ENCODE measurements at places on chromosomes 12 and 14.

GRCh38 chr14:104177411-104177810 is 39.0 kb downstream of the KIF26A start:
- DNase-seq: no peak

DNA sequence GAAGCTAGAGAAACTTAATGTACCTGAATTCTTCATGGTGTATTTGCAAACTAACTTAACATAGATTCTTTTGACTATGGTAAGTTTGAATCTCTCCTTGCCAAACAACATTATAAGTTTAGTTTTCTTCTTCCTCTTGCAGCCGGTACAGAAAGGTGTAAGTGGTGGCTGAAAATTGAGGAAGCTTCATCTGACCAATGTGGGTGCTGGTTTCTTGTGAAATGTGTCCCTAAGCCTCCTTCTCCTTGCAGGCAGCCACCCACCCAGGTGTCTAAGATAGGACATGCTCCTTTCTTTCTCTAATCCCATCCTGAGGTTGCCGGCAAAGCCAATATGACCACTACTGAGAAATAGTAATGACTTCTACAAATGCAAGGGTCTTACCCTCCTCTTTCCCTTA is 20.6 kb downstream of the GSG1 start:
- DNase-seq: no peak

- no peak for DNase-seq
Observed at GRCh38 chr12:71152851-71153250, 4.9 kb downstream of the TSPAN8 start.

GRCh38 chr12:15834575-15834974 is 45.4 kb upstream of the EPS8 start:
- no peak for DNase-seq

- DNase-seq: no peak
Observed at GRCh38 chr12:110266980-110267620, 13.9 kb upstream of the ATP2A2 start.

- no peak for DNase-seq
Observed at GRCh38 chr12:52440821-52441319, 6.7 kb upstream of the KRT75 start.

GRCh38 chr12:117033382-117034221 is 65.6 kb downstream of the TESC start:
- no peak for DNase-seq

GRCh38 chr12:71764587-71765321 is 10.1 kb downstream of the RAB21 start:
- no peak for DNase-seq

GRCh38 chr12:25764409-25764808 is 194.1 kb upstream of the RASSF8 start:
- no peak for DNase-seq

DNA sequence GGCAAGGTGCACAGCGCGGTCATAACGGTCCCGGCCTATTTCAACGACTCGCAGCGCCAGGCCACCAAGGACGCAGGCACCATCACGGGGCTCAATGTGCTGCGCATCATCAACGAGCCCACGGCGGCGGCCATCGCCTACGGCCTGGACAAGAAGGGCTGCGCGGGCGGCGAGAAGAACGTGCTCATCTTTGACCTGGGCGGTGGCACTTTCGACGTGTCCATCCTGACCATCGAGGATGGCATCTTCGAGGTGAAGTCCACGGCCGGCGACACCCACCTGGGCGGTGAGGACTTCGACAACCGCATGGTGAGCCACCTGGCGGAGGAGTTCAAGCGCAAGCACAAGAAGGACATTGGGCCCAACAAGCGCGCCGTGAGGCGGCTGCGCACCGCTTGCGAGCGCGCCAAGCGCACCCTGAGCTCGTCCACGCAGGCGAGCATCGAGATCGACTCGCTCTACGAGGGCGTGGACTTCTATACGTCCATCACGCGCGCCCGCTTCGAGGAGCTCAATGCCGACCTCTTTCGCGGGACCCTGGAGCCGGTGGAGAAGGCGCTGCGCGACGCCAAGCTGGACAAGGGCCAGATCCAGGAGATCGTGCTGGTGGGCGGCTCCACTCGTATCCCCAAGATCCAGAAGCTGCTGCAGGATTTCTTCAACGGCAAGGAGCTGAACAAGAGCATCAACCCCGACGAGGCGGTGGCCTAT is 875 bp downstream of the HSPA2 start:
- peak; percentile 24 for DNase-seq

DNA sequence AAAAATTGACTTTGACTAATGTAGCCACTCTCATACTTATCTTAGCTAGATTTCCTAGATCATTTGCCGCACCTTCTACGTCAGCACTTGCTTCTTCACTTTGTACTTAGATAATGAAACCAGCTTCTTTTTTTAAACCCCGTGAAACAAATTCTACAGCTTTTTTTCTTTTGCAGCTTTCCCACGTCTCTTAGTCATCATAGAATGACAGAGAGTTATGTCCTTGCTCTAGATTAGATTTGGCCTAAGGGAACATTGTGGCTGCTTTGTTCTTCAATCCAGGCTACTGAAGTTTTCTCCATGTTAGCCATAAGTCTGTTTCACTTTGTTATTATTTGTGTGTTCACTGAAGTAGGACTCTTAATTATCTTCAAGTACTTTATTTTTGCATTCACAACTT is 94.9 kb downstream of the SLCO1A2 start:
- DNase-seq: no peak

DNA sequence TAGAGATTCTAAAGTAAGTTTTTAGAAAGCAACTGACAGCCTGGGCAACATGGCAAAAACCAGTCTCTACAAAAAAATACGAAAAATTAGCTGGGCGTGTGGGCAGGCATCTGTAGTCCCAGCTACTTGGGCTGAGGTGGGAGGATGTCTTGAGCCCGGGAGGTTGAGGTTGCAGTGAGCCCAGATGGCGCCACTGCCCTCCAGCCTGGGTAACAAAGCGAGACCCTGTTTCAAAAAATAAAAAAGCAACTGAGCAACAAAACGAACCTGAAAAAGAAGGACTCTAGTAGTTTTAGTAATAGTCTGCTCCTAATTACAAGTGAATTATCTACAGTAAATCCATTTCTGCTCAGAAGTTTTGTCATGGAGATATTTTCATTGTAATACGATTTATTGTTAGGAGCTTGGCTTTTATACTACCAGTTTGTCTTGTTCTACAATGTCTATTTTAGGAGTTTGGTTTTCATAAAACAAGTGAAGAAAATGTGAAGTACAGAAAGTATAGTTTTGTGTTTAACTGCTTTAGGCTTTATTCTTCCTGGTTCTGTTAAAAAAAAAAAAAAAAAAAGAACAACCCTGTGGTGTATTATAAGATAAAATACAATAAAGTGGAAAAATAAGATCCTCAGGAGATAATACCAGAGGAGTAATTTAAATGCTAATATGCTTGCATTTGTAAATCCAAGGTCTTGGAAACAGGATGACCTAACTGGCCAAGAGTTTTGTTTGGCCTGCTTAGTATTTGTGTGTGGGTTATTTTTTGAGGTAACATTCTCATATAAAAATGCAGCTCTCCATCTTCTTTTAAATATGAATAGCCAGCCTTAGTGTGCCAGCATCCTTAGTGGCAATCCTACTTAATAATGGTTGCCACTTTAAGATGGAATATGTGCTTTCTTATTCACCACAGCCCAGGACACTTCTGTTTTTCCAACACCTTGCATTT is 2.8 kb downstream of the TMX1 start:
- peak; percentile 37 for DNase-seq

- no peak for DNase-seq
Observed at GRCh38 chr14:69528143-69528542, 43.6 kb downstream of the PLEKHD1 start.

- DNase-seq: peak; percentile 49
Observed at GRCh38 chr12:68001486-68002466, 12.5 kb downstream of the IFNG-AS1 start.

GRCh38 chr12:95857799-95858198 is 953 bp upstream of the SNRPF start:
- DNase-seq: no peak

DNA sequence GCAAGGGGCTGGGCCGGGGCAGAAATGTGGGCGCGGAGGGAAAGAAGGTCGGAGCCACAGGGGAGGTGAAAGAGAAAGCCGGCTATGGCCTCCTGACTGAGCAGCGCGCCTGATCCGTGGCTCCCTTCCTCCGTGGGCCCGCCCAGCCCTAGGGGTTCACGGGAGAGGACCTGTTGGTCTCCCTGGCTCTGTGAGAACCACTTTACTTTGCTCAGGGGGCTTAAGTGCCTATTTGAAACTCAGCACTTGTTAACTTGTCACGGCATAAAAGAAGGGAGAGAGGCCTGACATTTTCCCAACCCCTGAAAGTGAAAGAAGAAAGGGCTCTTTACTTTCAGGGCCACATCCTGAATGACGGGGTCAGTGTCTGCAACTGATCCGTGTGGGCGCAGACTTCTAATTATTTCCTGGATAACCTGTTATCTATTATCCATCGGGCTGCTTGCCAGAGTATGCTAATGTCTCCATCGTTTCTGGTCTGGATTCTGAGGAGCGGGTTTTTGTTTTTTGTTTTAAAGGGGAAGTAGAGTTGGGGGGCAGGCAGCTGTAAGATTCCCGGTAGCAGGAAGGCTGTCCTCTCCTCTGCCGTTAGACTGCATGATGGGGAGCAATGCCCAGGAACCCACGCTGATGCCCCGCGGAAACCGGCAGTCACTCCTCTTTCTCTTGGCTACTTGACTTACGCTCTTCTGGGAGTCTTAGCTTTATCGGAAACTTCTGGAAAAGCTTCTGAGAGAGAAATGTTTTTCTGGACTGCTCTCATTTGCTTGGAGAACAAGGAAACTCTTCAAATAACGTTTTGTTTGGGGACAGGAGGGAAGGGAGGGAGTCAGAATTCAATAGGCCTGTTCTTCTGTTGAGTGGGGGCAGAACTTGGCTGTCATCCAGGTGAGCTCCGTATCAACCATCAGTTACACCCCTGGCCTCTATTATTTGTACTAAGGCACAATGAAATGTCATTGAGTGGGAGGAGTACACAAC is 127.7 kb upstream of the MAX start:
- DNase-seq: peak; percentile 57

- no peak for DNase-seq
Observed at GRCh38 chr12:116640281-116640680, 81.1 kb downstream of the MAP1LC3B2 start.

DNA sequence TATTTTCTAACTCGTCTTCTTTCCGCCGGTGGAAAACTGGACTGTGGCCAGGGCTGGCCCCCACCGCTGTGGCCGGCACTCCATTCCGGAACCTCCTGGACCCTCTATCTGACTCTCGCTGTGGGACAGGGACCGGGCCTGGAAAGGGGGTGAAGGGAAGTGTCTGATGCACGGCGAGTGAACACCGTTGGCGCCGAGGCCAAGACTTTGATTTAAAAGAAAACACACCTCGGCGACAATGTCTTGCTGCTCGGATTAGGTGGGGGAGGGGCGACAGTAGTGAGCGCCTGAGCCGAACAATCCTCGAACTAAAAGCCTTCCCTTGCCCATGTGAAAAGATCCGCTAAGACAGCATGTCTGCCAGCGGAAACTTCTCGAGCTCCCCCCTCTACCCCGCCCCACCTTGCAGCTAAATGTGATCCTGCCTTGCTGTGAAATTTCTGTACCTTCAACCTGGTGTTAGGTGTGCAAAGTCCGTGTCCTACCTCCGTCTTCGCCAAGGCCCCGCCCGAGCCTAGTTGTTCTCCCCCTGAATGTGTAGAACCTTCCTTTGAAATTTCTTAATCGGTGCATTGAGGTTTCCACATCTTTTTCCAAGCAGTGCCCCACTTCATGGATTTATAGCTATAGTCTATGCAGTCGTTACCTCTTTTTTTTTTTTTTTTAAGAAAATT is 862 bp upstream of the HOTAIR start:
- no peak for DNase-seq

GRCh38 chr12:11134305-11134704 is at the start of gene TAS2R30:
Gene TAS2R30 (minus strand): TSS chr12:11134644. CDS start chr12:11134244, 400 bp downstream.
- DNase-seq: no peak

GRCh38 chr14:75911883-75912282 is 69.9 kb downstream of the TGFB3 start:
- DNase-seq: no peak

GRCh38 chr14:79730953-79731352 is 480.4 kb downstream of the DIO2 start:
- peak; percentile 15 for DNase-seq

- no peak for DNase-seq
Observed at GRCh38 chr14:59570122-59570521, 6.5 kb downstream of the CCDC175 start.

GRCh38 chr12:41908206-41908605 is 236.5 kb downstream of the GXYLT1 start:
- DNase-seq: no peak

- no peak for DNase-seq
Observed at GRCh38 chr12:105026411-105026810, 40.3 kb downstream of the NOPCHAP1 start.

DNA sequence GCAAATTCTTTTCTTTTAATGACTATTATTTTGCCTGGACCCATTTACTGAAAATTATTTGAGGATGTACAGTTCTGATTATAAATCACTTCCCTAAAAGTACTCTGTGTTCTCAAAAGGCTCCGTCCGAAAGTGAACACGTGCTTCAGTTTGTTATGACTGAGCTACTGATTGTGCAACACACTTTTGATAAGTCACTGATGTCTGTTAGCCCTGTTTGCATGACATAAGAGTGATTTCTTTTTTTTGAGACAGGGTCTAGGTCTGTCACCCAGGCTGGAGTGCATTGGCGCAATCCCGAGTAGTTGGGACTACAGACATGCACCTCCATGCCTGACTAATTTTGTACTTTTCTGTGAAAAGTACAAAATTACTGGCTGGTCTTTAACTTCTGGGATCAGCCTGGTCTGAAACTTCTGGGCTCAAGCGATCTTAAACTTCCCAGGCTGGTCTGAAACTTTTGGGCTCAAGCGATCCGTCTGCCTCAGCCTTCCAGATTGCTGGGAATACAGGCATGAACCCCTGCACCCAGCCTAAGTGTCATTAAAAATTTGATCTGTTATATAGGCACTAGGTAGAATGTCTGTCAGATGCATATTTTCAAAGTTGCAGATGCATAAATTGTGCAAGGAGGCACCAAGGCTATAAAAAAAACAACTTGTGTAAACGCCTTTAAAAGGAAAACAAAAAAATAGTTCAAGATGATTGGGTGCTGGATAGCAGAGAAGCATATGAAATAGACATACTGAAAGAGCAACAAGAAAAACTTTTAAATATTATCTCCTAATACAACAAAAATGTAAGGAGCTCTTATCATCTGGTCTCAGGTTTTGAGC is 111.5 kb downstream of the SRGAP1 start:
- DNase-seq: peak; percentile 28

DNA sequence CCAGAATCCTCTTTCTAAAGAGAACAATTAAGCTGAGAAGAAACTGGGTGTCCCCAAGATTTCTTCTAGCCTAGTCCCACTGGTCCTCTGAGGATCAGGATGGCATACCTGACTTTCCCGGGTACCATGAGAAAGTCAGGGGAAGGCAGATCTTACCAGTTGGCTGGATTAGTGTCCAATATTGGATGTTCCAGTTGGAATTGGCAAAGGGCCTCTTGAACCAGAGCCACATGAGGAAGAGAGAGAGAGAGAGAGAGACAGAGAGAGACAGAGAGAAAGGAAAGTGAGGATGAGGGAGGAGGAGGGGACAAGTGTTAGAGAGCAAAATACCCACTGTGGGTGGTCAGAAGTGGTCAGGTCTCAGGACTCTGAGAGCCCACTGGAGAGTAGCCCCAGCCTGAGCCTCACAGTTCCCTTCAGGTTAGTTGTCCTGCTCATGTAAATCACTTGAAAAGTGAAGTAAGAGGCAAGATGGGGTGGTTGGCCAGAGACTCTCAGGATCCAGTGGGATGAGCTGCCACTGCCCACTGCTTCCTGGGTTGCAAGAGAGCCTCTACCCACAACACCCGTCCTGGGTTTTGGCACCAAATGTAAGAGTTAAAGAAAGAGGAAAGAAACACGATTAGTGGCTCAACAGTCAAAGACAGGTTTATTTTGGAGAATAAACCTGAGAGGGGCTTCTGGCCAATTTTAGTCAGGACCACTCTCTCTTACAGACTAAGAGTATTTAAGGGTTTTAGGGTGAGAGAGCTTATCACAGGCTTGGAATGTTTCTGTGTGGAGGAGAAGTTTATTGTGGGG is 28.4 kb upstream of the A2M start:
- DNase-seq: no peak

Data from GM12865 (cell line).